ENCODE measurements at places on chromosomes 13 and 19.
A peak's percentile ranks its signal among the peaks of the same experiment; 100 is the strongest.

DNA sequence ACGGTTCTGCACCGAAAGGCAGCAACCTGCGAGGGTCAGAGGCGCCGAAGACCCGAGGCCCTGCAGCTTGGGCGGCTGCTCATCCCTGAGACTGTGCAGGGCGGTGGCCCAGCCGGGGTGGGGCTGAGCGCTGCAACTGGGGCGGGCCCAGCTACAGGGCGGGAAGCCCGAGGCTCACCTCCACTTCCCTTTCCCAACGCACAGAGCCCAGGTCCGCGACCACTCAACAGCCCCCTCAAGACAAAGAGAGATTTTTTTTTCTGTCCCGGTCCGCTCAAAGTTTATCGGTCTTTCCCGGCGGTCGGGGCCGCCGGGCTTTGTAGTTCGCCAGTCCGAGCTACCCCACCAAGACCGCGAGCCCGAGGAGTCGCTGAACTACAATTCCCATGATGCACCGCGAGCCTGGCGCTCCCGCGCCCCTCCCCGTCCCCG lies 573 bp downstream of the KATNAL1 start:
- DNase-seq, result peak; percentile 95

DNA sequence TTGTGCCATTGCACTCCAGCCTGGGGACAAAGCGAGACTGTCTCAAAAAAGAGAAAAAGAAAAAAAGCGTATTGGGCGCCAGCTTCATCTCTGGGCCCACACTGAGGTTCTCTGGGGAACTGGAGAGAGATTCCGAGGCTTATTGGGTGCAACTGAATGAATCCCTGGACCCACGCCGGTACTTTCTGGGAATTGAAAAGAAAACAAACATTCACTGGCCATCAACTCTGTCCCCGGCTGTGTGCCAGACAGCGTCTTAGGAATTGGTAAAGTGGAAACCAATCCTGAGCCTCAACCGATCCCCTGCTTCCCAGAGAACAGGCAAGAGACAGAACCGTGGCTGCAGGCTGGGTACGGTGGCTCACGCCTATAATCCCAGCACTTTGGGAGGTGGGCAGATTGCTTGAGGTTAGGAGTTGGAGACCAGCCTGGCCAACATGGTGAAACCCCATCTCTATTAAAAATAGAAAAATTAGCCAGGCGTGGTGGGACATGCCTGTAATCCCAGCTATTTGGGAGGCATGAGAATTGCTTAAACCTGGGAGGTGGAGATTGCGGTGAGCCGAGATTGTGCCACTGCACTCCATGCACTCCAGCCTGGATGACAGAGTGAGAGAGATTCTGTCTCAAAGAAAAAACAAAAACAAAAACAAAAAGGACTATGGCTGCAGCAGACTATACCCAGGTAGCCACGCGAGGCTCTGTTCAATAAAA lies 8.6 kb downstream of the ANO8 start:
- peak; percentile 80 for DNase-seq

- no peak for DNase-seq
Measured at GRCh38 chr13:49898792-49899191, 37.3 kb downstream of the SPRYD7 start.

DNA sequence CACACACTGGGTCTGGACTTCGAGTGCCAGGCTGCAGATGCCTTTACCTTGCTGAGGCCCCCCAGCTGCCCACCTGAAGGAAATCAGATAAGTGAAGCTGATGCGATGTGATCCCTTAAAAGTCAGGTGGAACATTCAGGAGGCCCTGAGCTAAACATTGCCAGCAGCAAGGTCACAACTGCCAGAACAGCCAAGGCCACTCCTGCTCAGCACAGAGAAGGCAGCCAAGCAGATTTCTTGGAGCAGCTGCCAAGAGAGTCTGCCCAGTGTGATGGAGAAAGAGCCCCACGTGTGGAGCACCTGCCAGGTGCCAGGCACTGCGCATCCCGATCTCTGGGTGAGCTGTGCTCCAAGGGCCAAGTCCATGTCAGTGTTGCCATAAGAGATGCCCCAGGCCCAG lies 20.6 kb upstream of the UQCRFS1 start:
- DNase-seq, result no peak

DNA sequence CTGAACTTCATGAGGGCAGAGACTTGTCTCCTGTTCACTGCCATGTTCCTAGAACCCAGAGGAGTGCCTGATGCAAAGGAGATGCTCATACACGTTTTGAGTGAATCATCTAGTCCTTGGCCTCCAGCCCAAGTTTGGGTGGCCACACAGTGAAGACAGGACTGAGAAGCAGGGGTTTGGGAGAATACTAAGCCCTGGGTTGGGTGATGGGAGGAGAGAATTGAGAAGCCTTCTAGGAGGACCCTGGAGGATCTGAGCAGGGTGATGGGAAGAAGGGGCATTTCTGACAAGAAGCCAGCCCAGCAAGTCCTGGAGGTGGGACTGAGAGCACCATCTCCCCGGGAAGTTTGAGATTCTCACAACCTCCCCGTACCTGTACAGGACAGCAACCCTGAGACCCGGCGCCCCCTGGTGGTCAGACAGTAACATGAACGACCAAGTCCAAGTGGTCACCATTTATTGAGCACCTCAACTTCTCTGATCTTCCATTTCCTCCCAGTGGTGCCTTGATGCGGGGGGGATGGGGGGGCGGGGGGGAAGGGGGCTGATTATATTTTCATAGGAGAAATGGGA lies 11.0 kb downstream of the CTU1 start:
- peak; percentile 80 for DNase-seq
